Lung (tissue), 17 donors: ENCODE measurements at places on chromosomes 16 and 17. TPM values are rescaled to one million over a fixed set of nuclear protein-coding genes. Genes with fewer than 3 reads are reported as not detected.

Gene OR4D1
- not detected for total RNA-seq

DNA sequence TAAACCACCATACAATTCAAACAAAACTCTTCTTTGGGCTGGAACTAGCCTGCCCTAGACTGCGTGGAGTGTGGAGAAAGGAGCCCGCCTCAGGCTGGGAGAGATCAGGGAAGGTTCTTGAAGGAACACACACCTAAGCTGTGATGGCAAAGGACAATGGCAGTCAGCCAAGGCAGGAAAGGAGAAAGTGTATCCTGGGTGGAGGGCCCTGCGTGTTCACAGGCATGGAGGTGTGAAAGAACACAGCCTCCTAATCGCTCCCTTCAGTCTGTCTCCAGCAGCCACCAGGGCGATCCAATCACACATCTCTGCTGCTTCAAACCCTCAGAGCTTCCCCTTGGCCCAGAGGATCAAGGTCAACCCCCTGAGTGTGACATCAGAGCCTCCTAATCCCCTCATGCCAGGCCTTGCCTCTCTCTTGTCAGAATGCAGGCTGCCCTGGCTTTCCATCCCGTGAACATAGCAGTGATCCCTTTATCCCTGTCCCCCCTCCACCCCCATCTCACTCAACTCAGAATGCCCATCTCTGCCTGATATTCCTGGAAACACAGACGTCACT is 173.0 kb downstream of the KATNIP start:
- DNase-seq: no peak

- peak; percentile 47 for DNase-seq
Measured at GRCh38 chr16:50245417-50246298, 20.7 kb upstream of the ADCY7 start.

GRCh38 chr16:67296420-67296819 is 17.1 kb downstream of the PLEKHG4 start:
- DNase-seq: no peak

- no peak for DNase-seq
Measured at GRCh38 chr17:38541281-38541680, 64.5 kb downstream of the SRCIN1 start.

- DNase-seq: no peak
Measured at GRCh38 chr17:38449364-38449763, 21.1 kb downstream of the ARHGAP23 start.

GRCh38 chr16:81094771-81095251 is 1.4 kb downstream of the GCSH start:
- peak; percentile 24 for DNase-seq

DNA sequence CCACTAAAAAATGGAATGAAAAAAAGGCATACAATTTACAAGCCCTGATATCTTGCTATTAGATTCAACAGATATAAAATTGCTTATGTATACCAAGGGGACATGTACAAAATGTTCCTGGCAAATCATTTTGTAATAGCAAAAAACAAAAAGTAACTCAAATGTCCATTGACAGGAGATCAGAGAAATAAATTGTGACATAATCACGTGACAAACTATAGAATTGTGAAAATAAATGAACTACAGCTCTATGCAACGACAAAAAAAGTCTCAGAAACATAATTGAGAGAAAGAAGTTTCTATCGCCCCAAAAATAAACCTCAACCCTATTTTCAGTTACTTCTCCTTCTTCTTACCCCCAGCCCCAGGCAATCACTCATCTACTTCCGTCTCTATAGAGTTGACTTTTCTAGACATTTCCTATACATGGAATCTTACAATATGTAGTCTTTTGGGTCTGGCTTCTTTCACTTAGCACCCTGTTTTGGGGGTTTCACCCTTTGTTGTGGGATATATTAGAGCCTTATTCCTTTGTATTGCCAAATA is 12.1 kb upstream of the ACE start:
- DNase-seq: no peak
